HEK293T (cell line): ENCODE measurements at places on chromosomes 7 and 10.

DNA sequence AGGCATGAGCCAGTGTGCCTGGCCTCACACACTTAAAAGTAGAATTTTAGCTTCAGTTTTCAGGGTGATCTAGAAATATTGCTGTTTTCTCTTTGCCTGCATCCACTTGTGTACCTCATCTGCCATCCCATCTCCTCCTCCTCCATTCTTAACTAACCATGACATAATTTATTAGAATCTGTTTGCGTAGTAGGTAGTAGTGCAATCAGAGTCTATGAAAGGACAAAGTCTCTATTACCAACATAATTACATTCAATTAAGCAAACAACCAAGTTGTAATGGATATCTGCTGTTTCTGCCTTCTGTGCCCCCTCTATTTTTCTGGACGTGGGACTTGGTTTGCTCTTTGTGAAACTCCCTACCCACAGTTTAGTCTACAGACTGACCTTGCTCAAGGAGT is 72.9 kb downstream of the CDK14 start:
- no peak for DNase-seq

- no peak for DNase-seq
These were observed 303.6 kb downstream of the DGKB start for GRCh38 chr7:14598978-14599377.

DNA sequence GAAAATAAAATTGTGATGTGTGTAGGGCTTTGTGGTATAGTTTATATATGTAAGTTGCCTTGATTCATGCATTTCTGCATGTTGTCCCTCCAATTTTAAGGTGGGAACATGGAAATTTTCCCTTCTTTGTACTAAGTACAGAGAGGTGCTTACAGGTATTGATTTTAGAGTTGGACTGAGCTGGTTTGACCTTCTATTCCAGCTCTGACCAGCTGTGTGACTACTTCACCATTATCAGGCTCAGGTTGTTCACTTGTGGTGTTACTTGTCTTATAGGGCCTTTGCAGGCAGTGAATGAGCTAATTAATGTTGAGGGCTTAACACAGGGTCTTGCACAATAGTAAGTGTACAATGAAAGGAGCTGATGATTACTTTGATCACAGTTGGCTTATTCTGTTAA is 16.3 kb downstream of the ZNF804B start:
- DNase-seq, result no peak

DNA sequence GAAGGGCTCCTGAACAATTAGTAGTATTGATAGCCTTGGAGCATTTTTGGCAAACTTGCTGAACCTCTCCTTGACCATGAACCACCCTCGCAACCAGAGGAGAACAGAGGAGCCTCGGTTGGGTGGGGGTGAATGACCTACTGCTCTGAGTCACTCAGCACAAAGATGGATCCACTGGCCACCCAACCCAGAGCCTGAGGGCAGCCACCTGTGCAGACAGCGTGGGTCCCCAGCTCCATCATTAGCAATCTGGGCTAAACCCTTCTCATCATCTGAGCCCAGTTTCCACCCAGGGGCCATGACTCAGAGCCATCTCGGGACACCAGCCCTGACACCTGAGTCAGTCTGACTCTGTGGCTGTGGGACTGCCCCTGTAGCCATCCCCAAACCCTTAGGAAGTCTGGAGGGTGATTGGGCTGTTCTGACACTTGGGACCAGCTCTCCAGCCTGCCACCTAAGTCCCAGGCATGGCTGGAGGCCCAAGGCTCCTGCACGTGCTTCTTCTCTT is 171.8 kb upstream of the GPR26 start:
- DNase-seq, result no peak
